ENCODE measurements at places on chromosomes 12 and 14.

DNA sequence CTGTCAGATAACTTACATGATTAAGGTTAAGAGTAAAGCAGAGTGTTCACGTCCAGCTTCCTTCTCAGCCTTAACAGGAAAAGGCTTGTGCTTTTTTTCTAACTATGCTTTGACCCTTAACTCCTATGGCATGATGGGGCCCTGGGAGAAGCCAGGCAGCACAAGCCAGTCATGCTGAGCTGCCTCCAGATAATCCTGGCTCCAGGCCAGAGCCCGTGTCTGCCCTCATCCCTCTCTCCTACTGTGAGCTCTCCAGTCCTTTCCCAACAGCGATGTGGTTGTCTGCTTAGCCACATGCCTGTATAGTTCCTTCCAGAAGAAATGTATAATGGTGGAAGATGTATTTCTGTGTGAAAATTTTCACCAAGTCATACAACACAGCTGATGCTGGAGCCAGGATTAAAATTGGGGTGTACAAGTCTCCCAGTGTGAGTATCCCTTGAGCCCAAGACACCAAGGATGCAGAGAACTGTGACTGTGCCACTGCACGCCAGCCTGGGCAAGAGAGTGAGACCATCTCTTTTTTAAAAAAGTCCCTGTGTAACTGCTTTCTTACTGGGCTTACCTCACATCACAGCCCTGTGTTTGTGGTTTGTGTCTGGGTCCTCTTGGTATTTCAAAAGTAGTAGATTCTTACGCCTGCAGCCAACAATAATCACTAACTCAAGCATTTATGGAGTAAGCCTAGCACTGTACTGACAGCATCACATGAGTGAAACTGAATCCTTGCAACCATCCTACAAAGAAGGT lies 7.9 kb upstream of the ITFG2 start:
- no peak for DNase-seq

GRCh38 chr14:102138961-102139285 lies 774 bp upstream of the WDR20 start:
- no peak for DNase-seq

GRCh38 chr14:70148911-70149595 lies 39.7 kb downstream of the SLC8A3 start:
- no peak for DNase-seq

DNA sequence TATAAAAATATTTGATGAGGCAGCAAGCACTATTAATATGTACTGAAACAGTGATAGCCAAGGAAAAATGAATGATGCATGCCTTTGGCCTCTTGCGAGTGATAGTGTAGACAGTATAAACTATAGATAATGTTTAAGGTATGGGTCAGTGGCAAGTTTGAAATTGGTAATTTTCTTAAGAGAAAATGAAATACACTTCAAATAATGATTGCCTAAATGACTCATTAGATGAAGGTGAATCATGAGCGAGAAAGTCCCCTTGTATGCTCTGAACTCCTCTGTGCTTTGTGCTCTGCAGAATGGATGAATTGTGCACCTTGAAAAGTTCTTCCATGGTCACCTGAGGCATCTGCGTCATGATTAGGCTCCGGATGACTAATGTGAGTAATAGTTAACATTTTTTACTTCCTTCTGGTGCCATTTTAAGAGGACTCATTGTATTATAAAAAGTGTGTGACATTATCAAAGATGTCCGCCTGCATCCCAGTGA lies 84.9 kb upstream of the RTL1 start:
- DNase-seq, result no peak

GRCh38 chr12:1127021-1127420 lies 136.0 kb downstream of the ERC1 start:
- DNase-seq, result no peak

GRCh38 chr14:59359431-59360124 lies 105.6 kb downstream of the GPR135 start:
- no peak for DNase-seq

- no peak for DNase-seq
Measured at GRCh38 chr12:90858252-90858651, 96.7 kb downstream of the CCER1 start.

- no peak for DNase-seq
Measured at GRCh38 chr14:74754157-74754556, 9.0 kb upstream of the YLPM1 start.

DNA sequence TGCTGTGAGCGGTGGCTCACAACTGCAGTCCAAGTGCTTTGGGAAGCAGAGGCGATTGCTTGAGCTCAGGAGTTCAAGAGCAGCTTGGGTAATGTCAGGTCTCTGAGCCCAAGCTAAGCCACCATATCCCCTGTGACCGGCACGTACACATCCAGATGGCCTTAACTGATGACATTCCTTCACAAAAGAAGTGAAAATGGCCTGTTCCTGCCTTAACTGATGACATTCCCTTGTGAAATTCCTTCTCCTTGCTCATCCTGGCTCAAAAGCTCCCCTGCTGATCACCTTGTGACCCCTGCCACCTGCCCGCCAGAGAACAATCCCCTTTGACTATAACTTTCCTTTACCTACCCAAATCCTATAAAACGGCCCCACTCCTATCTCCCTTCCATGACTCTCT lies 48.6 kb downstream of the SLC25A47 start:
- no peak for DNase-seq
